ENCODE measurements at places on chromosomes 16 and 17. TPM values are rescaled to one million over a fixed set of nuclear protein-coding genes. Genes with fewer than 3 reads are reported as not detected.

GRCh38 chr17:72110231-72110941 is 10.4 kb upstream of the SOX9 start:
- H3K27ac ChIP-seq, result no peak overlapping the region
- H3K4me1 ChIP-seq, result peaks cover 5% of the 10 kb centered on the region
- no peaks in the 10 kb centered on the region for H3K36me3 ChIP-seq
- no peak overlapping the region for H3K4me3 ChIP-seq
- peaks cover 3% of the 10 kb centered on the region for H3K27me3 ChIP-seq

DNA sequence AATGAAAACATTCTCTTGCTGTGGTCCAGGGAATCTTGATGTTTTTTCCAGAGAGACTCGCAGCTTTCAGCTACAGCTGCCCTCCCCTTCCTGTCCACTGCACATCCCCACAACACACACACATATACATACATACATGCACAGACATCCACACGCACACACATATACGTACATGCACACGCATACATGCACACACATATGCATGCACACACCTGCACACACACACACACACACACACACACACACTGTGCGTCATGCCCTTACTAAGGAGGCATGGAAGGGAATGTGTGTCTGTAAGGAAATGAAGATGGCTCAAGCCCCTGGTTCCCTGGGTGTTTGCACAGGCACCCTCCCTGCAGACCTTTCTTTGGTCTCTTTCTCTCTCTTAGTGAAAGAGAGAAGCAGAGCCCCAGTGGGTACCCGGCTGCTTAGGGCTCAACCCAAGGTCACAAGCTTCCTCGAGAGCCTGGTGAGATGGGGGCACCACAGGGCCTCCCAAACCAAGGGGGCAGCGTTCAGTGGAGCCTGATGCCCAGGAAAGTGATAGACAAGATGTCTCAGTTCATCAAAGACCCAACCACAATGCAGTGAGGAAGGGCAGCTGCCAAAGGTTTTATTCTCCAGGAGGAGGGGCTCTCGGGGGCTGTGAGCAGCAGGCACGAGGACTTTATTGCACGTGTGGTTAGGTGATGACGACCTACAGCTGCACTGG is 33.3 kb downstream of the TNFRSF13B start:
- no peak overlapping the region for H3K27ac ChIP-seq
- H3K4me1 ChIP-seq, result no peaks in the 10 kb centered on the region

DNA sequence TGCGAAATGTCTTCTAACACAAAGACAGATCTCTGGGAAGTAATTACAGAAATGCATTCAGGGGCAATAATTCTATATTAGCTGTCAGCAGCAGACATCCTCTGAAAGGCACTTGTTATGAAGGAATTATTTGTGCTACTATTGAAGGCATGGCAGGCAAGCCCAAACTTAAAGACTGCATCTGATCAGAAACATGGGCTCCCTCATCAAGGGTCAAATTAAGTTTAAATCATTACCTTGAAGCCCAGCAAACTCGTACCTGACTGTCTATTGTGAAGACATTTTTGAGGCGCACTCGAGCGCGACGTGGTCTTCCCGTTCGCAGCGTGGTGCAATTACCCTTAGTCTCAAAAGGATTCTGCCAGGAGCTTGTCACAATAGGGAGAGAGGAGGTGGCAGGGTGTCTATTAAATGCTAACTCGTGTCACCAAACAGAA is 110.6 kb downstream of the ZNF423 start:
- no peaks in the 10 kb centered on the region for H3K36me3 ChIP-seq
- H3K4me3 ChIP-seq, result no peak overlapping the region
- peaks cover 34% of the 10 kb centered on the region for H3K4me1 ChIP-seq
- H3K27ac ChIP-seq, result no peak overlapping the region
- H3K27me3 ChIP-seq, result no peaks in the 10 kb centered on the region

Gene CES1
- total RNA-seq, result 71.8 TPM

- H3K27me3 ChIP-seq, result no peaks in the 10 kb centered on the region
- no peak overlapping the region for H3K4me3 ChIP-seq
These were observed 63.3 kb downstream of the HAPSTR1 start for GRCh38 chr16:9154567-9155410.

GRCh38 chr16:89847940-89848297 is 19.6 kb downstream of the SPIRE2 start:
- H3K4me3 ChIP-seq, result no peak overlapping the region
- no peak for DNase-seq
- no peaks in the 10 kb centered on the region for H3K4me1 ChIP-seq

GRCh38 chr16:65771707-65772106 is 594.8 kb upstream of the CDH5 start:
- no peaks in the 10 kb centered on the region for H3K4me1 ChIP-seq
- H3K36me3 ChIP-seq, result no peaks in the 10 kb centered on the region
- no peak overlapping the region for H3K4me3 ChIP-seq
- DNase-seq, result no peak
- H3K27ac ChIP-seq, result no peak overlapping the region

Gene TMEM220
- total RNA-seq, result 7.5 TPM

DNA sequence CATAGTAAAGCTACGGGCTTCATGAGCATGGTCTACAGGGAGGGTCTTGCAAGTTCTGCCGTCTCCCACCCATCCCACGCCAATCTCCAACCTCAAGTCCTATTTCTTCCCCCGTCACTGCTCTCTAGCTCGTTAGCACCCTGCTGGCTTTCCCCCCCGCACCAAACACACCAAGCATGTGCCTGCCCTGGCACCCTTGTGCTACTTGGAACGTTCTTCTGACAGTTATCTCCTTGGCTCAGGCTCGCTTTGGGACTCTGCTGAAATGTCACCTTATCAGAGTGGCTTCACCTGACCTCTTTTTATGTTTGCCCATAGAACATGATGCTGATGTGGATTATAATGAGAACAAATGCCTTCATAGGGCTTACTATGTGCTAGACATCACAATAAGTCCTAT is 21.9 kb downstream of the GLYR1 start:
- H3K27me3 ChIP-seq, result no peaks in the 10 kb centered on the region
- no peak overlapping the region for H3K4me3 ChIP-seq
- H3K4me1 ChIP-seq, result peaks cover 14% of the 10 kb centered on the region

Gene RUNDC3A
- total RNA-seq, result 0.42 TPM

- peak overlapping the region; percentile 91 for H3K27ac ChIP-seq
- H3K27me3 ChIP-seq, result no peaks in the 10 kb centered on the region
- H3K4me3 ChIP-seq, result peak overlapping the region; percentile 73
- H3K36me3 ChIP-seq, result no peaks in the 10 kb centered on the region
- no peak for DNase-seq
These were observed 1.5 kb upstream of the GSE1 start for GRCh38 chr16:85611444-85612190.

DNA sequence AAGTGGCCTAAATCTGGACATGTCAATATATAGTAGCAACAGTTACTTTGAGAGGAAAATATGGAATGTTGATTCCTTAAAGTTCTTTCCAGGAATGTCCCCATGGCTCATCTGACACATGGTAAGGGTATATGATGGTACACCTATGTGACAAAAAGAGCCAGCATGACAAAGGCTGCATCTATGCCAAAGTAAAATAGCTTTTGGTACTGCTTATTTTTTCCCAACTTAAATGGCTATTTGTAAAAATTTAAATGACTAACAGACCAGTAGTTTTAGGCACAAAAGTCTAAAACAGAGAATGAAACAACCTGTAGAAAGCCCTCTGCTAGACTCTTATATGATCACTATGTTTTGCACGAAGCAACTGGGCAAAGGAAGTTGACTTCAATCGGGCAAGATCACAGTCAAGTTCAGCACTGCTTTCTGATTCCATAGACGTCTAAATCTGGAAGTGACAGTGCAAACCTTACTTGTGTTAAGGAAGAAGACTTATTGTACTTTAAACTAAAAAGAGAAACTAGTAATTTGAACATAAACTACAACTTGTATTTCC is 135.1 kb downstream of the SKAP1 start:
- DNase-seq, result no peak
- H3K27ac ChIP-seq, result no peak overlapping the region
- no peaks in the 10 kb centered on the region for H3K36me3 ChIP-seq
- no peak overlapping the region for H3K4me3 ChIP-seq
- H3K27me3 ChIP-seq, result peaks cover 49% of the 10 kb centered on the region

Gene GP2
- total RNA-seq, result not detected

- DNase-seq, result no peak
- no peak overlapping the region for H3K27ac ChIP-seq
- no peaks in the 10 kb centered on the region for H3K36me3 ChIP-seq
- H3K4me3 ChIP-seq, result no peak overlapping the region
These were observed 369.1 kb downstream of the XYLT1 start for GRCh38 chr16:17101646-17102045.

- H3K4me1 ChIP-seq, result no peaks in the 10 kb centered on the region
- H3K27ac ChIP-seq, result no peak overlapping the region
- H3K36me3 ChIP-seq, result no peaks in the 10 kb centered on the region
- H3K27me3 ChIP-seq, result no peaks in the 10 kb centered on the region
- H3K4me3 ChIP-seq, result no peak overlapping the region
- DNase-seq, result no peak
These were observed 152.2 kb upstream of the NOG start for GRCh38 chr17:56441308-56441707.

- no peaks in the 10 kb centered on the region for H3K36me3 ChIP-seq
- no peaks in the 10 kb centered on the region for H3K4me1 ChIP-seq
- H3K4me3 ChIP-seq, result no peak overlapping the region
- H3K27me3 ChIP-seq, result no peaks in the 10 kb centered on the region
- no peak for DNase-seq
These were observed 70.3 kb upstream of the CA10 start for GRCh38 chr17:52228823-52229222.

Measured in esophagus muscularis mucosa (tissue), 4 donors.